ENCODE measurements at places on chromosomes 1 and 21. TPM values are rescaled to one million over a fixed set of nuclear protein-coding genes. Genes with fewer than 3 reads are reported as not detected.

DNA sequence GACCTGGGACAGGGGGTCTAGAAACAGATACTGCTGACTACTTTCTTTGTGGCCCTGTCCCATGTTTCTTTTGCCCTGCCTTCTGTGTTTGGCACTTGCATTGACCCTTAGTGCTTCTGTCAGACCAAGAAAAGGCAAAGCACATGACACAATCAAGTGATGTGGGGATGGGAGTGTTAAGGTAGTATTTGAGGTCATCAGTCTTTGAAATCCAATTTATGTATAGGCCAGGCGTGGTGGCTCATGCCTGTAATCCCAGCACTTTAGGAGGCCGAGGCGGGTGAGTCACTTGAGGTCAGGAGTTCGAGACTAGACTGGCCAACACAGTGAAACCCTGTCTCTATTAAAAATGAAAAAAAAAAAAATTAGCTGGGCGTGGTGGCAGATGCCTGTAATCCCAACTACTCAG, 26.0 kb downstream of the SERBP1 start:
- peak; percentile 42 for DNase-seq

DNA sequence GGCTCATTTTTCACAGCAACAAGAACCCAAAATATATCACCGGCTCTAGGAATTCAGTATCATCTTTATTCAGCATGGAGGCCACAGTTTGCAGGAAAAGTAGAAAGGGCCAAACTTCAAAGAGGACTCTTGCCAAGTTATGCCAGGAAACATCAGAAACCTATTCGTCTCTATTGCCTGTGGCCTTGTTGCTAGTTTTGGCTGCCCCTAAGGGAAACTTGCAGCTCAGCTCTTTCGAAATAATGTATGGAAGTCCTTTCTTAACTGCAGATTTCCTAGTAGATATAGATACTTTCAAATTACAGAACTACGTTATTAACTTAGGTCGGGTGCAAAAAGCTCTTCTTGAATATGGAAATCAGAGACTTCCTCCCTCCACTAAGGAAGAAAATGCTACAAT, 4.2 kb upstream of the NENF start:
- DNase-seq = no peak

DNA sequence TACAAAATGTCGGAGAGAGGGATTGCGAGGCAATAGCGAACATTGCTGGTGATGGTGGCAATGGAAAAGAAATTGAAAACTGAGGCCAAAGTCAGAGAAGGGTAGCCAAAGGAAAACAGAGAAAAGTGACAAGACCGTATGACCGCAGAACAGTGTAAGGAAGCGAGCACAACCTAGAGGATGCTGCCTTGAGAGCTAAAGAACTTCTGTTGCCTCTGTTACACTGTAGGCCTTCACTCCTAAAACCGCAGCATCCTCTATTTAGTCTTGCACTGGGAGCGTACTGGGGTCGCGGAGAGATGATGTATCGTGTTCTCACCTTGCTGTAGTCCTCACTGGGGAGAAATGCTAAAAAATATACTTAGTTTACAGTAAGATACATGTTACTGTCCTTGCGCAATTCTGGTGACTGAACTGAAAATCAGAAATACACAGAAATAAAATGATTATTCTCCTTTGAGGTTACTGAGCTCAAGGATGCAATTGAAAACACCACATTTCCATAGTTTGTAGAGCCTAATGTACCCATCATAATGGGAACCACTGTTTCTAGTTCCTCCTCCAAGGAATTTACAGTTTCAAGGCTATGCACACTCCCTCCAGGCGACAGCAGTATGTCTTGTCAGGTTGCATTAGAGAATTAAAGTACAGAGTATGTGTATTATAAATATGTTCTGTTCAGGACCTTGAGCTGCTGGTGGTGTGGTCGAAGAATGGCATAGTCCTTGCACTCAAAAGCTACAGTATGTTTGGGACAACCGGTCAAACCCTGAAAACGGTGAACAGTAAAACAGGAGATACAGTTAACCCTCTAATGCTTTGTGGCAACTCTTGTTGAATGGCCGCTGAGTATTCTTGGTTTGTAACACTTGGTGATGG, 1.3 kb downstream of the NEK7 start:
- DNase-seq = peak; percentile 63

The SH2D1B gene
- not detected for total RNA-seq

DNA sequence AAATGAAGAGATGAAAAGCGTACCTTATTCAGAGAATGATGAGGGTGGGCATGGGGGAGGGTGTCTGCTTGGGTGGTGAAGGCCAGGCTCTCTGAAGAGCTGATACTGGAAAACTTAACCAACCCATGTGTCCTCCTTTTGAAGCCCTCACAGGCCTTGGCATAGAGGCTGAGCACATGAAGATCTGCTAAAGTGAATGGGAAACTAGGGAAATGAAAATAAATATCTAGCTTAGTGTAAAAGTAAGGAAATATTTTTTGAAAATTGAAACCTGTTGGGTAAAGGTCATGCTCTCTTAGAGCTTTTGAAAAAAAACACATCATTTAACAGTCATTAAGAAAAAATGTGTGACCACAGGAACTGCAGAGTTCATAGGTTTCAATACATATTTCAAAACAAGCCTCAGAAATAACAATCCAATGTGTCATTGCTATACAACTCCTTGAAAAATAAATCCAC, 40.5 kb upstream of the RALGPS2 start:
- DNase-seq = peak; percentile 91
